ENCODE measurements at places on chromosomes 3 and 15.
A peak's percentile ranks its signal among the peaks of the same experiment; 100 is the strongest.

DNA sequence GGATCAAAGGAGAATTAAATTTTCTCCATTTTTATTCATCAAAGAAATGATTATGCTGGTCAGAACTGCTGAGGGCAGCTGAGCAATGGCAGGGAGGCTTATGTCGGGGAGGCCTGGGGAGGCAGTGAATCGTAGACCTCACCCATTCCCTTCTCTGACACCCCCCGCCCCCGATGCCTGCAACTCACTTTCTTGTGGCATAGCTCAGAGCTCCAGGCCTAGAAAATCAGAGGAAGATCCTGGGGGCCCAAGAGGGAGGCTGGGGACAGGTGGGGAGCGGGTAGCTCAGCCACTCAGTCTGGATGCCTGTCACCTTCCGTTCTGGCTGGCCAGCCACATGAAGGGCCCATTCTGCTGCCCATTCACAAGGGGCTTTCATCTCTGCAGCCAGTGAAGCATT is 1.1 kb upstream of the DNAH1 start:
- DNase-seq = no peak

GRCh38 chr15:36742696-36743095 is 163.3 kb downstream of the CDIN1 start:
- no peak for DNase-seq

GRCh38 chr3:101962055-101962454 is 112.7 kb downstream of the NFKBIZ start:
- DNase-seq = no peak

DNA sequence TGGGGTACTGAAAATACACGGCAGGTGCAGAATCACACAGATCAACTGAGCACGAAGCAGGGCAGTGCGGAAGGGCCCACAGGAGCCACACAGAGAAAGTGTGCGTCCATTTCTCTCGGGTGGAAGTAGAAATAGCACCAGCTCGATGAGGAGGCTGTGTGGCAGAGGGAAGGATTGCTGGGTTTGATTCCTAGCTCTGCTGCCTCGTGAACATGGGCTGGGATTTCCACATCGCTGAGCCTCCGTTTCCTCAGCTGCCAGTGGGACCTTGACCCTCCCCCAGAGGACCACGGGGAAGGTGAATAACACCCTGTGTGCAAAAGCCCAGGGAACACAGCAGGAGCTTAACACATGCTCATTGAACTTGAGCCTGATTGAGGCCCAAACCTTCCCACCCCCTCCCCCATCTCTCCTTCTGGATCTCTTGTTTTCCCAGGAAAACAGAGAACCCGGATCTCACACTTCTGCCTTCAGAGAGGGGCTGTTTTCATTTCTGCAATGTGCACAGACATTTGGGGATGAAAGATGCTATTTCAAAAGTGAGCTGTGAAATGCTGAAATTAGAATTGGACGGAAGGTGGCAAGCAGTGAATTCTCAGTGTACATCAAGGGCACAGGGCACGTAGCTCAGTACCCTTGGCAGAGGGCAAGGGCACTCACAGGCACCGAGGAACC is 38.4 kb downstream of the ABTB1 start:
- DNase-seq = no peak

- no peak for DNase-seq
These were observed 22.1 kb upstream of the TMEM115 start for GRCh38 chr3:50381383-50381782.

DNA sequence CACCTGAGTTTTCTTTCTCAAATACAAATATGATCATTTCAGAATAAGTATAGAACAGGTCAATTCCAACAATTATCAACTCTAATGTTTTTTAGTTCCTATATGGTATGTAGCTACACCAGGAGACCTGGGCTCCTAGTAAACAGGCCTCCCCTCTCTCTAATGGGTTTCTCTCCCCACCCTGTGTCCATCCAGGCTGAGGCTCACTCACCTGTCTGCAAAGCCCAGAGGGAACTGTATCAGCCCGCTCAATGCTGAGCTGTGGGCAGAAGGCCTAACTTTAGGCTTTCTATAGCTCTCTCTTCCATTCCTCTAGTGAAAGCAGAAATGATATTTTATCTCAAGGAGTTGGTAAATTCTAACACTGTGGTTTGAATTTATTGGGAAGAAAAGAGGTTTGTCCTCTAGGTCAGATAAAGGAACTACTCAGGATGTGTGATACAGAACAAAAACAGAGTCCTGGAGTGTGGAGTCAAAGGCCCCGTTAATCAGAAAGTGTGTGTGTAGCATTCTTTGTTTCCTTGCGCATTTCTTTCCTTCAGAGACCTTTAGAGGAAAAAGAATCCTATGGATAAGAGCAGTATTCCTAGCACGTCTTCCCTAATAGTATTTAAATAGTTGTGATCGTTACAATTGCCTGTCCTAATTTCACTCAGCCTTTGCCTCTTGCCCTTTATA is 408.9 kb downstream of the PYDC2 start:
- no peak for DNase-seq

DNA sequence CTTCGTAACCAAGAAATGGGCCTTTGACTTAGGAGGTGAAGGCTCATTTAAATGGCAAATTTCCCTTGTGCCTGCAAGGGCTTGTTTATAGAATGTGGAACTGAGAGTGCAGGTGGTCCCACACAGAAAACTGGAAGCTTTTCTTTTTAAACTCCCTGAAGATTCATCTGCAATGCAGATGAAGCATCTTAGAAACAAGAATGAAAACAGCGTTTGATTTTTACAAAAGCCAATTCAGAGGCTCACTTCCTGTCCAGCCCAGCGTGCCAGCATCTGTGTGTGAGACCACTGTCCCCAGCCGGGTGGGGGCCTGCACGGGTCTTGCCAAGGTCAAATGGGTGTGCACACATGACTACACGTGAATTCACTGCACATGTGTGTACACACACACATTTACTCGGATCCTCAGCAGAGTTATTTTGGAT is 94.7 kb downstream of the LINGO1 start:
- no peak for DNase-seq

GRCh38 chr3:106140431-106140830 is 271.6 kb upstream of the CBLB start:
- DNase-seq = no peak

DNA sequence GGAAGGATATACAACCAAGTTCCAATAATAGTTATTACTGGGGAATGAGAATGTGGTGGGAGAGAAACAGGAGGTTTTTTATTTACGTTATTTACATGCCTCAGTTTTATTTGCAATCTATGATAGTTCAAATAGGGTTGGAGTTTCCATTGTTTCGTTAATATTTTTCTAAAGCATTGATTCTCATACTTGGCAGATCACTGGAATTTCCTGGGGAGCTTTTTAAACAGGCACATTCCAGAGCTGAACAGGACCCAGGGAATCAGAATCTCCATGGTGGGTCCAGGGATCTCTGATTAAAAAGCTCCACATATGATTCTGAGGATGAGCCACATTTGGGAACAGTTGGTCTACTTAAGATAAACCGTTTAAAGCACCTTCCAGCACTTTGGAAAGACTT is 123.9 kb downstream of the IL20RB start:
- no peak for DNase-seq

DNA sequence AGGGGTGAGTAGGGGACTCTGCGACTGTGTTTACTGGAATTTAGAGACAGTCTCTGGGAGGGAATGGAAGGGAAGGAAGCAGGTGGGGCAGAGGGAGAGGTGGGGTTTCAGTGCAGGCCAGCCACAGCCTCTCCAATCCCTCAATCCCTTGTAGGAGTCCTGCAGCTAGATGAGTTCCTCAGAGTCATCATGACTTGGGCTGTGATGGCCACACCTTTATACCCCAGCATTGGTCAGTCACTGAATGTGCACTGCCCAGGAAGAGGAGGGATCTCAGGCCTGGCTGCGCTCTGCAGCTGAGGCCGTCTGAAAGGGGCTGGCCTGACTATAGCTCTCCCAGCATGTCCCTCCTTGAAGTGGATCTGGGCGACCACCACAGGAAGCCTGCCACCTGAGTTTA is 67.3 kb upstream of the GLCE start:
- DNase-seq = peak; percentile 45

- peak; percentile 22 for DNase-seq
These were observed 37.8 kb upstream of the ATP10A start for GRCh38 chr15:25900901-25901300.

DNA sequence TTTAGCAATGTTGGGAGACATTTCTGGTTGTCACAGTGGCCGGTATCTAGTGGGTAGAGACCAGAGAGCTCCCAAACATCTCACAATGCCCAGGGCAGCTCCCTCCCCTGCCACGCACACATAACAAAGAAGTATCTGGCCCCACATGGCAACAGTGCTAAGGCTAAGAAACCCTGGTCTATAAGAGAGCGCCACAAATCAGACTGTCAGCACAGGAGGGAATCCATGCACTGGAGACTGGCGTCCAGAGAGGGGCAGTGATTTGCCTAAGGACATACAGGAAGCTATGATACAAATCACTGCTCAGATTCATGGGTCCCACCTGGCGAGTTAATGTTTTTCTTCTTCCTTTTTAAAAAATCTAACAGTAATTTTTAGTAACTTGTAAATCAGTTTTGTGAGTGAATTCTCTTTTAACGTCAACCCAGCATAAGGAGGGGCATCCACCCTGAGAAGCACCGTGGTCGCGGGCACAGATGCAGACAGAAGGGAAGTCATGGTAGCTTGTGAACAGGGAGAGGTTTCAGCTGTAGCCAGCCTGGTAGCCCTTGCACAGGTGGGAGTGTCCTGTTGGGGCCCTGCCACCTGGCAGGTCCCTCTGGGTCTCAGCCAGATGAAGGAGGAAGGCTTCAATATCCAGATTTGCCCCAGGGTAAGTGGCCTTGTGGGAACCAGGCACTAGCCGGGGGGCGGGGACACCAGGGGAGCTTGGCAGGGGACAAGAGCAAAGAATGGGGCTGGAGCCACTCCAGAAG is 8.7 kb downstream of the ISG20 start:
- DNase-seq = no peak

DNA sequence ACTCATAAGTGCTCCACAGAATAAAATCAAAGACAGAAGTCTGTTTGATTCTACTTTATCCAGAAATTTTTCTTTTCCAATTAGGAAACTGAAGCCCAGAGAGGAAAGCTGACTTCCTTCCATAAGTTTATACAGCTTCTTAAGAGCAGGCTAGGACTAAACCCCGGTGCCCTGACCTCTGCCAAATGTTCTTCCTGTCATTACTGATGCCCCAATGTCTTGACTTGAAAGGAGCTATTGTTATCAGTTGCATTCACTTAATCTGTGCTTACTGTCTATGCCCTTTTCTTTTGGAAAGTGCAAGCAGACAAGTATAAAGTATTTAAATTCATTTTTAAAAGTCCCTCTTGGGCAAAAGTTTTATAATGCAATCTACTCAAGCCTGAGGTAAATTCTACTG is 18.1 kb downstream of the CD200 start:
- DNase-seq = no peak

GRCh38 chr15:78979456-78980320 is 34.8 kb upstream of the CTSH start:
- DNase-seq = peak; percentile 74

GRCh38 chr3:149969940-149970715 is 567 bp downstream of the PFN2 start:
- DNase-seq = peak; percentile 66

DNA sequence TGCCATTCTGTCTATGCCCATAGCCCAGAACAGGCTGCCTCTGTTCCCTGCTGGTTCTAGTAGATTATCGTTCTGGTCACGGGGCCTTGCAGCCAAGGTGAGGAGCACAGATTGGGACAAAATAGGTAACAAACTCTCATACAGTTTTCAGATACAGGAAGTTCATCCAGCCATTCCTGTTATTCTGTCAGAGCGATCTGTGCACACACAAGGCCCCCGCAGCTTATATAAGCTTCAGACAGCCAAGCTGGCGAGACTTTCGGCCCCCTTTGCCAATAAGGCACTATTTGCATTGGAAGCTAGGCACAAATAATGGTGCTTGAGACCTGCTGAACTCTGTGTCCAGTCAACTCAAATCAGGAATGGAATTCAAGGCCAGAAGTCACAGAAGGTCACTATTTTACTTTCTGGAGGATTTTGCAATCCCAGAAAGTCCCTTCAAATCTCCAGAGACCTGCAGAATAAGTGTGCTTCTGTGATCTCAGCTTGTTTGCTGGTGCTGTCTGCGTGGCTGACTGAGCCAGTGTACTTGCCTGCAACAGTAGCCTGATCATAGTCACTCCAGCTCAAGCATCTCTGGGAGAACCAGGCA is 69.4 kb downstream of the BFSP2 start:
- no peak for DNase-seq

GRCh38 chr3:184486614-184487013 is 75.0 kb upstream of the EPHB3 start:
- DNase-seq = no peak

DNA sequence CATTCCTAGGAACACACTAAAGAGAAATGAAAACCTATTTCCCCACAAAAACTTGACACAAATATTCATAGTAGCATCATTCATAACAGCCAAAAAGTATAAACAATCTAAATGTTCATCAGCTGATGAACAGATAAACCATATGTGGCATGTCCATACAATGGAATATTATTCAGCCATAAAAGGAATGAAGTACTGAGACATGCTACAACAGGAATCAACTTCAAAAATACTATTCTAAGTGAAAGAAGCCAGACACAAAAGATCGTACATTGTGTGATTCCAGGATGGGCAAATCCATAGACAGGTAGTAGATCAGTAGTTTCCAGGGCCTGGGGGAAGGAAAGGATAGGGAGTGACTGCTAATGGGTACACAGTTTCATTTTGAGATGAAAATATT is 118.0 kb downstream of the GSK3B start:
- no peak for DNase-seq

DNA sequence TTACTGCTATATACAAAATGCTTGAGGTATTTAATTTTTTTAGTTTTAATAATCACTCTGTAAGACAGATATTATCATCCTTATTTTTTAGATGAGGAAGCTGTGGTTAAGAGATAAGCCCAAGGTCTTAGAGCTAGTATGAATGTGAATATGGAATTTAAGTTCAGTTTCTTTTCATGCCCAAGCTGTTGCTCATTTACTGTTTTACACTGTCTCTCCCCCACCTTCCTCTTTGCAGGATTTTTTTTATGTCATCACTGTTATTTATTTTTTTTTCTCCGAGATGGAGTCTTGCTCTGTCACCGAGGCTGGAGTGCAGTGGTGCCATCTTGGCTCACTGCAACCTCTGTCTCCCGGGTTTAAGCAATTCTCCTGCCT is 22.5 kb downstream of the MAP2K5 start:
- DNase-seq = no peak

- peak; percentile 48 for DNase-seq
These were observed 176.5 kb upstream of the LYSMD4 start for GRCh38 chr15:99909592-99910295.

DNA sequence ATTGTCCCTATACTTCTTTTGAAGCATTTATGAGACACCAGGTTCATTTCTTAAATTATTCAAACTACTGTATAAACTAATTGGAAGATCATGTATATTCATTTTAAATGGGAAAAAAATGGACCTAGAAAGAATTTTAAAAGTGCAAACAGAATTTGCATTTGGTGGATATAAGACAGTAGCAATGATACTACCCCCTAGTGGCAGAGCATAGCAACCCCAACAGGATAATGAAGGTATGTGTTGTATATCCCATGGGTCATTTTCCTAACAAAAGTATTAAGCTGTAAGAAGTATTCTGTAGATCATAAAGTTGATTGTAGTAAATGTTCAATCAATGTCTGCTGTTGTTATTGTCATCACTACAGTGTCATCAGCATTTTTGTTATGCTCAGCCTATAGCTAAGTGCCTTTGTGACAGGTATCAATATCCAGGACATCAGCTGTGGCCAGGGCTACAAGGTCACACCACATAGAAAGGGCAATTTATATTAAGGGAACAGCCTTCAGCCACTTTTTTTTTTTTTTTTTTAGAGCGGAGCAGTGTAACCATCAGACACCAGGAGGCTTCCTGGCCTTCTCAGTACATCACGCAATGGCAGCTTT is 175.8 kb downstream of the FOXB1 start:
- no peak for DNase-seq
